CD4-positive, alpha-beta T cell treated with Interleukin-17A for 1 hour (primary cell): ENCODE measurements at places on chromosomes 2 and 18.

- no peak for DNase-seq
These were observed 549.6 kb upstream of the CELF4 start for GRCh38 chr18:38115201-38115600.

GRCh38 chr2:201644001-201644400 lies 698 bp upstream of the TMEM237 start:
- DNase-seq = no peak

DNA sequence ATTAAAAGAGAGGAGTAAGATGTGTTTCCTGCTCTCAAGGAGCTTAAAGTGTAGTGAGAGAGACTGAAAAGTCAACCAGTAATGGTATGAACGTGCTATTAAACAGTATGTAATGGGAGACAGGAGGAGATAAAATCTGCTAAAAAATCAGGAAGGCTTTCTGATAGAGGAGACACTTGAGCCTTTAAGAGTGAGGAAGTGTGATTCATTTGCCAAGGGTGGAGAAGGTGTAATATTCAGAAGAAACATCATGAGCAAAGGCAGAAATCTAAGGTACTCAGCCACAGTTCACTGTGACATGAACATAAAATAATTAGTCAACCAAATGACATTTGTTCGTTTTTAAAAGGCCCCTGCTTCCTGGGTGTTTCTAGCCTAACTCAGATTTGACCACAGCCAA lies 137.8 kb upstream of the SKOR2 start:
- no peak for DNase-seq

DNA sequence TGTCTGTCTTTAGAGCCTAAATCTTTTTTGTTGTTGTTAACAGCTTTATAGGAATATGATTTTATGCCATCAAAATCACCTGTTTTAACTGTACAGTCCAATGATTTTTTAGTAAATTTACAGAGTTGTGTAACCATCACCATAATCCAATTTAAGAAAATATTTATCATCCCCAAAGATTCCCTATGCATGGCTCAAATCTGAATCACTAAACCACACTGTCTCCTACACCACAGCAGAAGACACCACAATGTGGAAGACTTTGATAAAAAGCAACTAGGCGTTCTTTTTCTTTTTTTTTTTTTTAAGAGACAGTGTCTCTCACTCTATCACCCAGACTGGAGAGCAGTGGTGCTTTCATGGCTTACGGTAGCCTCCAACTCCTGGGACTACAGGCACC lies 99.6 kb downstream of the TXNL1 start:
- no peak for DNase-seq

DNA sequence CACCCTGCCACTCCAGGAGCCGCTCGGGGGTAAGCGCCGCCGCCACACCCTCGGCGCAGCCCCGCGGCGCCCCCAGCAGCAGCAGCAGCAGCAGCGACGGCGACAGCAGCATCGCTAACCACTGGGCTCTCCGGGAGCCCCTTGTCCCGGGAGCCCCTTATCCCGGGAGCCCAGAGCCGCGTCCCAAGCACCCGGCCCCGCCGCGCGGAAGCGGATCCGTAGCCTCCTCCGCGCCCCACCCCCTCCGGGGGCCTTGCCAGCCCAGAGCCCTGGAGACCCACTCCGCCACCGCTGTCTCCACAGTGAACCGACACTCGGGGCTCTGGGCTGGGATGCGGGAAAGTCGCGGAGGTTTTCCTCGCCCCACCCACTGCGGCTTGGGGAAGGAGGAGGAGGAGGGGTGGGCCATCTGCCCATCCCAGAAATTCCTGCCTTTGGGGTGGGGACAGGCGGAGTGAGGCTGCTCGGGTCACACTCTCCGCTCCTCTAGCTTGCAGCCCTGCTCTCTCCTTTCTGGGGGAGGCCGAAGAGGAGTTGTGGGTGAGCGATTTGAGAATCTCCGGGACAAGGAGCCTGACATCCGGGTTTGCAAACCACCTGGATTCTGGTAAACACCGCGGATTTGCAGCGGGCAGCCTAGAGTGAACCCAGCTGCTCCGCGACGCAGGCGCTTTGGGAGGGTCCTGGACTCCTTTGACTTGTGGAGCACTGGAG lies at the start of gene PLA2R1:
TSS of gene PLA2R1 (minus strand) at position 324 of the 714 bp plus-strand sequence. CDS start at position 112, 212 bp downstream.
- no peak for DNase-seq

GRCh38 chr2:9261231-9261883 lies 54.7 kb downstream of the ASAP2 start:
- no peak for DNase-seq

DNA sequence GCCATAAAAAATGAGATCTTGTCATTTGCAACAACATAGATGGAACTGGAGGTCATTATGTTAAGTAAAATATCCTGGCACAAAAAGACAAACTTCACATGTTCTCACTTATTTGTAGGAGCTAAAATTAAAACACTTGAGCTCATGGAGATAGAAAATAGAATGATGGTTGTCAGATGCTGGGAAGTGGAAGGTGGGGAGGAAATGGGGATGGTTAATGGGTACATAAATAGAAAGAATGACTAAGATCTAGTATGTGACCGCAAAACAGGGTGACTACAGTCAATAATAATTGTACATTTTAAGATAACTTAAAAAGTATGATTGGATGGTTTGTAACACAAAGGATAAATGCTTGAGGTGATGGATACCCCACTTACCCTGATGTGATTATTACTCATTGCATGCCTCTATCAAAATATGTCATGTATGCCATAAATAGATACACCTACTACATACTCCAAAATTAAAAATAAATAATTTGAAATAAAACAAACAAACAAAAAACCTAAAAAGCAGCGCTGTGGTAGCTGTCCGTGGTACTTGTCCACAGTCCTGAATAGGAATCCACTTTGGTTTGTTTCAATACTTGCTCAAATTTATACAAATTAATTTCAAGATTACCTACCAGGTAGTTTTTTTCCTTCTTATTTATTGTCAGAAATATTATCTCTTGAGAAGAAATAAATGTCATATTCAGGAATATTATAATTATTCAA lies 224.5 kb downstream of the DLGAP1 start:
- no peak for DNase-seq

DNA sequence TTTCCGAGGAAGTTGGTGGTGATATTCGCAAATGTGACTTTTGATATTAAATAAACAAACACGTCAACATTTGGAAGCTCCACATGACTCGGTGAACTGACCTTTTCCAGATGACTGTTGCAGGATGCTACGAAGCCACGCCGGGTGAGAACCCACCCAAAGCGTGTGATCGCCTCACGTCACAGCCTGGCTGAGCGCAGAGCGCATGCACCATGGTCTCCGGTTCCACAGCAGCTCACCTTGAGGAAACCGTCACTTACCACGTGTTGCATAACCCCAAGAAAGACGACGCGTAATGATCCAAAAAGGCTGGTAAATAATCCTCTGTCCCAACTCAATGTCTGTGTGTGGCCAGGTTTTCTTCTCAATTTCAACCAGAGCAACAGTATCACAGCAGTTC lies 64.5 kb upstream of the CTDP1 start:
- no peak for DNase-seq

DNA sequence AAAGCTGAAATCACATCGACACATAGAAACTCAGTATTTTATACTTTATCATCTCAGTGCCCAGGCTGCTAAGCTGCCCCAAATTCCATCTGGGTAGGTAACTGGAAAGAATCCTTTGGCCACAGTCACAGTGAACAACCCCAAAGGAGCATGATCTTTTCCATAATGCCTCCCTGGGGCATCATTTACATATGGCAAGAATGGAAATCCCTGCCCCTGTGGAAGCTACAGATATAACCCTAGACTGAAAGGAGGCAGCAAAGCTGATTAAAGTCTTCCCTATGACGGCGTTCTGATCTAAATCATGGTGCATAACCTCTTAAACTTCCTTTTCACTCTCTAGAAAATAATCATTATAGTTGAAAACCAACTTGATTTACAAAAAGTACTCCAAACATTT lies 41.5 kb downstream of the MAP3K19 start:
- DNase-seq = no peak

DNA sequence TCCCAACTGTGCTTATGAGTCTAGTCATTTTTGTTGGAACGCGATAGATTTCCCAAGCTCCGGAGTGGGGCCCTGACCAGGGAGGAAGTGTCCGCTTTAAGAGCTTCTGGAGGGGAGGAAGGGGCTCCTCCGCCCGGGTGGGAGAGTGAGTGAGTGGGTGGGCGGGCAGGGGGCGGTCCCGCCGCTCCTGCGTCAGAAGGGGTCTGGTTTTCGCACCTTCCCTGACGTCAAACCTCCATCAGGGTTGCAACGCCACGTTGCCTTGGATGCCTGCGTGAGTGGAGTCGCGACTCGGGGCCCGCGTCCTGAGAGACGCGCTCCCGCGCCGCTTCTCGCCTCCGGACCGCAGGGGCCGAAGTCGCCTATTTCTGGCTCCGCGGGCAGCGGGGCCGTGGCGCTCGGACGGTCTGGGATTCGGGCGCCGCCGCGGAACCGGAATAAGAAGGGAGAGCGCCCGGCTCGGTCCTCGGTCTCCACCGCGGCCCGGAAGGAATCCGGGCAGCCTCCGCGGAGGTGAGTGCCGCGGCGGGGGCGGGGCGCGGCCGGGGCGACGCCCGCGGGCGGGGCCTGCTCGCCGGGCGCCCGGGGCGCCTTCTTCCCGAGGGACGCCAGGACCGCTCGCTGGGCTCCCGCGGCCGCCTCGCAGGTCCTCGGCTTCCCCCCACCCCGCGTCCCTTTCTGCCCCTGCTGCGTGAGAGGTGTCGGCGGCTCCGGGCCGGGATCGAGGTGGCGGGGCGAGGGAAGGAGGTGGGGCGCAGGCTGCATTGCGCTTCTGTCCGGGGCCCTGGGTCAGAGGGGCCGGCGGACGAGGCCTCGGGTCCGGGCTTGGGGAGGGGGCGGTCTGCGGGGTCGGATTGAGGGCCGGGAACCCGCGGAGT lies at the start of gene ZDBF2:
TSS of gene ZDBF2 (plus strand) at position 230 of the 878 bp plus-strand sequence. CDS start 7,187 bp downstream, outside the sequence.
- DNase-seq = peak; percentile 50

DNA sequence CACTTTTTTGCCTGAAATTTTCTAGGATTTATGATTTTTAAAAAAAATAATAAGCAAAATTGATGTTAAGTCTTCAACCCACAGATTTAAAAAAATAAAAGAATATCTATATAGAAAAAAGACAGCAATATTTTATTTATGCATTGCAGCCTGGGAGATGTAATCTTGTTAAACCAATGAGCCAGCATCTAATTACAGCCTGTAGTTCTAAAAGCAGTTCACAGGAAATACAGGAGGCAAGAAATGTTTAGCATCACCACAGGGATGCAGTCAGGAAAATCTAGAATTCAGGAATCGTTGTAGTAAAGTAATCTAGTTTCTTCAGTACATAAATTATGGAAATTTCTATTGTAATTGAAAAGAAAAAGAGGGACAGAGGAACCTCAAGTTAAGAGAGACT lies 17.2 kb downstream of the UGGT1 start:
- no peak for DNase-seq

GRCh38 chr2:10770956-10771750 lies 41.4 kb downstream of the PDIA6 start:
- no peak for DNase-seq

- no peak for DNase-seq
These were observed 38.5 kb downstream of the CYRIA start for GRCh38 chr2:16626997-16627605.

- DNase-seq = no peak
These were observed 276.9 kb downstream of the CAMKMT start for GRCh38 chr2:44638649-44639048.

DNA sequence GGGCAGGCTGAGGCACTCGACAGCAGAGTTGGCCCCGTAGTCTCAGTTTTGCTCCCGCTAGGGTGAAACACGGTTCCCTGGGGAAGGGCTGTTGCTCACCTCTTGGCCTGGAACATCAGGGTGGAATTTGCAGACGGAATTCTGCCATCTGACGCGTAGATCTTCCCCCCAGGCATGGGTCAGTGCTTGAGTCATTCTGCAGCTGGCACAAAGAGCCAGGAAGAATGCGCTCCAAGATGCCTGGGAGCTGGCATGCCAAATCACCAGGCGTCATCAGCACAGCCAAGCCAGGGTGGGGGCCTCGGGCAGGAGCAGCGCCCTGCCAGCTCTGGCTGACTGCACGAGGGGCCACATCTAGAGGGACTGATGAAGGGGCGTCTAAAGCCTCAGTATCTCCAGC lies 42.7 kb downstream of the ODC1 start:
- DNase-seq = no peak

DNA sequence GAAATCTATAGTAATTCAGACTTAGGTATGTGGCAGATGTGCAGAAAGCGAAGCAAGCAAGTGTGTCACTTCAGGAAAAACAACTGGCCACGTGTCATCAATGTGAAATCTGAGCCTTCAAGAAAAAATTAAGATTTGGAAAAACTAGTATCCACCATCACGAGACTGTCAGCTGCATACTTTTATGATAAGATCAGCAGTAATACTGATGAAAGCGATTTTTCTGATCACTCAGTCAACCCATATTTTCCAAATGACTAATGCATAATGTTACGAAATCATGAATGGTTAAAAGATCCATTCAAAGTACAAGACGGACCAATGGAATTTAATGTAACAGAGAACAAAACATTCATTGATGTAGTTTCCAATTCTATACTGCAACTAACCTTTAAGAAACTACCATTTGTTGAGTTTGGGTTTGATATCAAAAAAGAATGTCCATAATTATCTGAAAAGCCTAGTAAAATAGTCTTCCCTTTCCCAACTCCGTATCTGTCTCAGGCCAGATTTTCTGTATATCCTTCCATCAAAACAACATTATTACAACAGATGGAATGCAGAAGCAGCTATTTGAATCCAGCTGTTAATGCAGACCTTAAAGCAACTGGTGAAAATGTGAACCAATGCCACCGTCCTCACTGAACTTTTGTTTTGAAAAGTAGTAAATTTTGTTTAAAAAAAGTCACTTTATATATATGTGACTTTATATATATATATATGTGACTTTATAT lies 17.0 kb upstream of the BCL2 start:
- DNase-seq = no peak

DNA sequence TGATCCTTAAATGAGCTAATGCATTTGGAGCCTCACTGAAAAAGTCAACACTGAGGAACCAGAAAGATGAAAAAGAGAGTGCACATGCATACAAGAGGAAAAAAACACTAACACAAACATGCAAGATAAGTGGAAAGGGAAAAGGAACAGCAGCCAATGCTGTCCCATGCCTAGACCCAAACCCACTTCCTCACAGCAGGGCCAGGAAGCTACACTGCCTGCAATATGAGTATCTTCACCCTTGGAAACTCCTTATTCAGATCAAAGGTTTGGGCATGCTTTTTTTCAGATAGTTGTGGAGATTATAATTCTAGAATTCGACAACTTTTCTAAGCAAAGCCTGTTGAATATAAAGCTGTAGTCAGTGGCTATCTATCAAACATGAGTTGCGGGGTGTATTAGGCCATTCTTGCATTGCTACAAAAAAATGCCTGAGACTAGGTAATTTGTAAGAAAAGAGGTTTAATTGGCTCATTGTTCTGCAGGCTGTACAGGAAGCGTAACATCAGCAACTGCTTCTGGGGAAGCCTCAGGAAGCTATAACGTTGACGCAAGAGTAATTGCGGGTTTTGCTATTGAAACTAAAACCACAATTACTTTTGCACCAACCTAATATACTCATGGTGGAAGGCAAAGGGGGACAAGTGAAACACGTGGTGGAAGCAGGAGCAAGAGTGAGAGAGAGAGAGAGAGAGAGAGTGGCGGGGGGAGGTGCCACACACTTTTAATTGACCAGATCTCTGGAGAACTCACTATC lies 138.2 kb downstream of the MBD2 start:
- DNase-seq = peak; percentile 36

GRCh38 chr2:236503583-236503982 lies 66.0 kb upstream of the ACKR3 start:
- no peak for DNase-seq

GRCh38 chr2:129778584-129778877 lies 200.9 kb upstream of the RAB6C start:
- DNase-seq = no peak

GRCh38 chr2:53347269-53347668 lies 420.3 kb upstream of the CHAC2 start:
- no peak for DNase-seq

GRCh38 chr2:182887093-182887492 lies 20.7 kb upstream of the FRZB start:
- DNase-seq = no peak
